ENCODE measurements at places on chromosomes 11 and 22.

DNA sequence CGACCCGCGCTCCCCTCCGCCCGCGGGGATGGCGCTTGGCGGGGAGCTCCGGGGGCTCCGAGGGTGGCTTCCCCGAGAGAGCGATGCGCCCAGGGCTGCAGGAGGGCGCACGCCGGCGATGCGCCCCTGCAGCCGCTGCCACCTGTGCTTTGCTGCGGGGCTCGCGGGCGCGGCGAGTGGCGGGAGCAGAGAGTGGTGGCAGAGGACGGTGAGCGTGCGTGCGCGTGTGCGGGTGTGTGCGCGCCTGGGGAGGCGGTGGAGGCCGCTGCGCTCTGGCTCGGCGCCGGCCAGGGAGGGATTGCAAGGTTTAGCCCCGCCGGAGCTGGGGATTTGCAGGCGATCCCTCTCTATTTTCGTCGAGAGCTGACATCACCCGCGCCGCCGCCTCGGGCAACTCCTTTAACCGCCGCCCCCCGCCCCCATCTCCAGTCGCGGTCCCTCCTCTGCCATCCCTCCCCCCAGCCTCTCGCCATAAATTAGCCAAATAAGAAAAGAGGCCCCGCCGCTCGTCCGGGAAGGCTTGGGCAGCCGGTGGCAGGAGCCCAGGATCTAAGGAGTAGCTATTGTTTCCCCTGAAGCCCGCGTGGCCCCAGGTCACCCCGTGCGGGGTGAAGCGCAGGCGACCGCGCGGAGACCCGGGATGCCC lies at the start of gene SLC1A2:
Gene SLC1A2 (minus strand): TSS at position 375 of the 646 bp plus-strand sequence. CDS start 592 bp downstream, outside the sequence.
- DNase-seq, result no peak

DNA sequence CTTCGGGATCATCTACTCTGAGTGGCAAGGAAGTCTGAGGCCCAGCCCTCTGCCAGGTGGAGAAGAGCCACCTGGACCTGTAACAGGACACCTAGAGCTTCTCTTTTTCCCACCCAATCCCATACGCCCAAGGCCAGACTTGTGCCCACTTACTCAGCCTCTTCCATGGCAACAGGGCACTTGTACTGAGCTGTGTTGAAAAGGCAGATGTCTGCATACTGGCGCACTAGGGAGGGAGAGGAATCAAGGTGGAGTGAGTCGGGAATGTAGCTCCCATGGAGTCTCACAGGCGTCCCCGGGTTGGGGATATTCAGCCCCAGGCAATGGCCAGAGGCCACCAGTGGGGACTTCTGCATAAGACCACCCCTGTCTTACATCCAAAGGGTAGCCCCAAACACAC lies 36.1 kb downstream of the TPBGL start:
- DNase-seq, result no peak

DNA sequence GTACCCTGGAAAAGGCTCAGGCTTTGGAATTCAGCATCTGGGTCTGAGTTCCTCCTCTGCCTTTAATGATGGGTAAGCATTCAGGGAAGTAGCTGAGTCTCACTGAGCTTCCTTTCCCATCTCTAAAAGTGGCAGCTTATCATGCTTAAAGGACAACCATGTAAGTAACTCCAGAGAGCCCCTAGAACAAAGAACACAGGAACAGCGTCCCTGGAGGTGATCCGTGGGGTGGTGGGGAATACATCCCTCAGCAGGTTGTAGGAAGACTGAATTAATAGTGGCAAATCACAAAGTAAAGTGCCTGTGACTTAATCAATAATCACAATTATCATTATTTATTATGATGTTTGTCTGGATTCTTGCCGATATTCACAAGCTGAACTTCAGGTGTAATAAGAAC lies 114.7 kb upstream of the ISX start:
- DNase-seq, result no peak

DNA sequence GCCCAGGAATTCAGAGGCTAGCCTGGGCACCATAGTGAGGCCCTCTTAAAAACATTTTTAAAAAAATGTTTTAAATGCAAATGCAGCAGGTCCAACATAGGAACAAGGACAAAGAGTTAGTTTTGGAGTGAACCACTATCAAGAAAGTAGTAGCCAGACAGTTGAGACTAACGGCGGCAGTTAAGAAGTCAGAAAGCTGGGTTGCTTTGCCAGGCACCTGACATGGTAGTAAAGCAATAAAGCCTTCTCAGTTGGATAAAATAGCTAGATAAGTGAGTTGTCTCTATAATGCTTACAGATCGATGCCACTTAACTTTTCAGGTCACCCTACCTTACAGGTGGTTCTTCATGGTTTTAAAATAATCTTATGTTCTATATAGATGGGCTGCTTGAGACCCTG lies 16.9 kb upstream of the DDX17 start:
- no peak for DNase-seq

DNA sequence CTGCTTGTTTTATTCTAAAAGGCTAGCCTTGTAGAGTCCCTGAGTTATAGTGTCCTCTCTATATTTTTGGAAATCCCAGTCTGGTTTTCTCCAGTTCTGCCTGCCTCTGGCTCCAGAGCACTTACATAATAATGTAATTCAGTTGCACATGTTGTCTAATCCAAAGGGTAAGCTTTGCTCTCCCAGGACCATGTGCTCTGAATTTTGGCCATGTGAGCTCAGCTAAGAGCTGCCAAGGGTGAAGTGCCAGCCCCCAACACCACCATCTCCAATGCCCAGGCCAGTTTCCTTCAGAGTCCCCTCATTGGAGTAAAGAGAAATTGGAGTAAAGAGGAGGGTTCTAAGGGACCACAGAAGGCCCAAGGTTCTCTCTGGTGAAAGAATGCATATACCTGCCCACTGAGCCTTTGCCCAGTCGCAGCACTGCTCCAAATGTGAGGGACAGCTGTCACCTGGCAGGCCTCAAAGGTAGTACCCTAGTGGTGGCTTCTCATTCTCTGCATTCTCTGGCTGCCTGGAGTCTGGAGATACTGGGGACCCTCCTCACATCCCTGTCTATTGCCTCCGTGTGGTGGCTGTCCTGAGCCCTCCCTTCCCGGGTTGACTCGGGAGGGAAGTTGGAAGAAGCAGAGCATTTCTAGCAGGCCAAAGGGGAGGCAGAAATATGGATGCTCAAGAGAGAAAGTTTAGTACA lies 4.9 kb downstream of the CRY2 start:
- DNase-seq, result no peak

- no peak for DNase-seq
Observed at GRCh38 chr11:70656252-70656651, 257.9 kb downstream of the CTTN start.

- peak; percentile 30 for DNase-seq
Observed at GRCh38 chr11:34037016-34037415, 14.5 kb upstream of the CAPRIN1 start.

DNA sequence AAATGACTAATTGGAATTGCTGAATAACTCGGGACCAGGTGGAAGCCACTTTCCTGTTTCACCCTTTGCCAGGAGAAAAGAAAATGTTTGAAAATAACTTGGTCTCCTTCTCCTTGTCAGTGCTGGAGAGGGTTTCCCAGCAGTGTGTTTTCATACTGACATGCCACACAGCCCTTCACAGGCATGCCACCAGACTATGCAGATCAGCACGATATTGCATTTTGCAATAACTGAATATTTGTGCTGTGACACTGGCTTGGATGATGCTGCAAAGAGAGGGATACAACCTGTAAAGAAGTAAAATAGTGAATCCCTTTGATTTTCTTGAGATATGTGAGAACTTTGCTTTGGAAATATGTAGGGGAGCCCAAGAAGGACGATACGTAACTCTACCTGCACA lies 200.0 kb upstream of the NAV2 start:
- no peak for DNase-seq

- no peak for DNase-seq
Observed at GRCh38 chr11:78784321-78785061, 209.8 kb upstream of the NARS2 start.

DNA sequence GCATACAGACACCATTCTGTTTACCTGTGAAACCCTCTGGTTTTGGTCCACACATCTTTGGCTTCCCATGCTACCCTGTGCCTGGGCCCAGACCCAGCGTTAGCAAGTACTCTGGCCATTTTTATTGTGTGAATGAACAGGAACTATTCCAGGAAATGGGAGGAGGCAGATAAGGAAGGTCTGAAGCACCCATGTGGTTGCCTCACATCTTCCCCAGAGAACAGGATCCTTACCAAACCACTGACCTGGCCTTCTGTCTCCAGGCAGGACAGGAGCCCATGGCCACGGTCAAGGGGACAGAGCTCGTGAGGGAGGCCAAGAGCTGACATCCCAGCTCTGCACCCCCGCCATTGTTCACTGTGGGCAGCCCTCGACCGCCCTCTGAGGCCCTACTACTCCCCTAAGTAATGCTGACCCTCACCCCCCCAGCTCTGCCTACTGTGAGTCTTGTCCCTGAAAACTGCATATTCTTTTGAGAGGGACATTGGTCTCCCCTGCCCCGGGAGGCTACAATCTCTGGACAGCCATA lies 97.7 kb upstream of the TP53I11 start:
- DNase-seq, result no peak

- DNase-seq, result no peak
Observed at GRCh38 chr11:120186774-120187591, 23.8 kb upstream of the OAF start.

DNA sequence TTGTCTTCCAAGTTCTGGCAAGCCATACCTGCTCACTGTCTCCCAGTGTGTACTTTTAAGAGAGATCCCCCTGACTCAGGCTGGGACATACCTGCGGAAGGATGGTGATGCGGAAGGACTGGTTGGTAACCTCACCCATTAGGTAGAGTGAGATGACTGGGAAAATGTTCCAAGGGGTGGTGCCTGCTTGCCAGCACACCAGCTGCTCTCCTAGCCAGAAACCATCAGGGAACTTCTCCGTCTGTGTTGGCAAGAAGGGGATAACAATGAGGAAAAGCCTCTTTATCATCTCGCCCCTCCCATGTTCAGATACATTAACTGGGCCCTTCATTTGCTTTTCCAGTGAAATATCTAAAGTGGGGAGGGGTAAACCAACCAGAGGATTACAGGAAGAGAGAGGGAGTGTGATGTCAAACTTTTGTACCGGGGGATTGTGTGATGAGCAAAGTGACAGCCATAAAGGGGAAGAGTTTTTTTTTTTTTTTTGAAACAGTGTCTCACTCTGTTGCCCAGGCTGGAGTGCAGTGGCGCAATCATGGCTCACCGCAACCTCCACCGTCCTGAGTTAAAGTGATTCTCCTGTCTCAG lies at the start of gene BACE1-AS:
Gene BACE1-AS (plus strand): TSS at position 538 of the 588 bp plus-strand sequence.
- no peak for DNase-seq

- DNase-seq, result no peak
Observed at GRCh38 chr11:17585911-17586695, 39.0 kb downstream of the OTOG start.

GRCh38 chr22:45709866-45710265 lies 38.2 kb downstream of the ATXN10 start:
- no peak for DNase-seq

Measured in NB4 (cell line).